Heart left ventricle (tissue), 16 donors: ENCODE measurements at places on chromosomes 13 and 19. TPM values are rescaled to one million over a fixed set of nuclear protein-coding genes. Genes with fewer than 3 reads are reported as not detected.

GRCh38 chr19:43300876-43301765 is 31.8 kb upstream of the PSG9 start:
- no peak overlapping the region for H3K27ac ChIP-seq
- H3K36me3 ChIP-seq, result no peaks in the 10 kb centered on the region
- no peak for DNase-seq
- H3K27me3 ChIP-seq, result no peaks in the 10 kb centered on the region
- no peak overlapping the region for H3K4me3 ChIP-seq
- no peaks in the 10 kb centered on the region for H3K4me1 ChIP-seq

GRCh38 chr13:72127031-72127430 is 260.0 kb upstream of the DACH1 start:
- no peaks in the 10 kb centered on the region for H3K4me1 ChIP-seq
- no peak overlapping the region for H3K4me3 ChIP-seq
- no peak for DNase-seq
- no peak overlapping the region for H3K27ac ChIP-seq
- no peaks in the 10 kb centered on the region for H3K27me3 ChIP-seq

DNA sequence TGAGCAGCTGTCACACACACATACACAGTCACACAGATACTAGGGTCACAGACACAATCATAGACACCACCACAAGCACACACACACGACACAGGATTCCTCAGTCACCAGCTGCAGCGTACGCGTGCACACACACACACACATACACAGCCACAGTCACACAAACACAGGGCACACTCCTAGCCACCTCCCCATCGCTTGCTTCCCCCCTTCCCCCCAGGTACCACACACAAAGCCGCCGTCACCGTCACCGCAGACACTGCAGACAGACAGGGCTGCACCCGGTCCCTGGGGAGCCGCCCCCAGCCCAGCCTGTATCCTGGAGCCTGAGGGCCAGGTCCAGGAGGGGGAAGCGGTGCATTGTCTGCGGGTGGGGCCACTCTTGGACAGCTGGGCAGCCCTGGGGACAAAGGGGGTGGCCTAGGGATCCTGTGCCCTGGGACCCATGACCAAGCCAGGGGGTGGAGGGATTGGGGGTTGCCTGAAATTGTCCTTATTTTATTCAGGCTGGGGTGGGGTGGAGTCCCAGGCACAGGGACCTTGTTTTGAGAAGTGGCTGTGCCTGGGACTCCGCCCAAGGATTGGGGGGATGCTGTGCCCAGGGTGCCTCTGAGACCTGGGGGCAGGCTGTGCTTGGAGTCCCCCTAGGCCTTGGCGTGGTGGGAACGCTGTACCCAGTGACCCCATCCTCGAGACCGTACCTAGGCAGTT is 957 bp downstream of the NUMBL start:
- H3K4me3 ChIP-seq, result peak overlapping the region; percentile 80
- DNase-seq, result peak; percentile 56

- no peak overlapping the region for H3K4me3 ChIP-seq
- no peak overlapping the region for H3K27ac ChIP-seq
- H3K36me3 ChIP-seq, result peaks cover 45% of the 10 kb centered on the region
- no peak for DNase-seq
- no peaks in the 10 kb centered on the region for H3K27me3 ChIP-seq
- peaks cover 48% of the 10 kb centered on the region for H3K4me1 ChIP-seq
Measured at GRCh38 chr19:2037651-2038255, 13.3 kb downstream of the MKNK2 start.

DNA sequence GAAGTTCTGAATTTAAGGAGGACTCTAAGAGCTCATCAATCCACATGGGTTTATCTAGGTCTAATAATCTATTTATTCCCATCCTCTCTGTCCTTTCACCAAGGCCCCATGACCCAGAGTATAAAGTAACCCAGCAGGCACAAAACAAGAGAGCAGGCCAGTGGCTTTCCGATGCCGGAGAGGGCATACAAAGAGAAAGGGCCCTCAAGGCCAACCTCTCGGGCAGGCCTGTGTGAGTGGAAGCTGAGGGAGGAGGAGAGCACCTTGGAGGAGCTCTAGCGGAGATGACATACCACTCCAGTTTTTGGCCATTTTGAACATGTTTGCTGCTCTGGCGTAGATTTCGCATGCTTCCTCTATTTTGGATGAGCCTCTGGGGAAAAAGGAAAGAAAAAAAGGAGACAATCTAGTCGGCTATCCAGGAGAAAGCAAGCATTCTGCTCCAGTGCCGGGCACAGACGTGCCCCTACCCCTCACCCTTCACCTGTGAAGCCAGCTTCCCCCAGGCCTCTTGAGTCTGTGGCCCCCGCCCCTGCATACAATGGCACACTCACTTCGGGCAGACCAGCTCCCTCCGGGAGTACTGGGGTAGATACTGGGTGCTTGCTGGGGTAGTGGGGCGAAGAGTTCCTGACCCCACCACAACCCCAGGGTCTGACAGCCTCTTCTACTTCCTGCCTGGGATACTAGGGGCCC is 11.6 kb downstream of the NAPA start:
- H3K4me3 ChIP-seq, result no peak overlapping the region
- DNase-seq, result peak; percentile 7
- no peaks in the 10 kb centered on the region for H3K27me3 ChIP-seq

DNA sequence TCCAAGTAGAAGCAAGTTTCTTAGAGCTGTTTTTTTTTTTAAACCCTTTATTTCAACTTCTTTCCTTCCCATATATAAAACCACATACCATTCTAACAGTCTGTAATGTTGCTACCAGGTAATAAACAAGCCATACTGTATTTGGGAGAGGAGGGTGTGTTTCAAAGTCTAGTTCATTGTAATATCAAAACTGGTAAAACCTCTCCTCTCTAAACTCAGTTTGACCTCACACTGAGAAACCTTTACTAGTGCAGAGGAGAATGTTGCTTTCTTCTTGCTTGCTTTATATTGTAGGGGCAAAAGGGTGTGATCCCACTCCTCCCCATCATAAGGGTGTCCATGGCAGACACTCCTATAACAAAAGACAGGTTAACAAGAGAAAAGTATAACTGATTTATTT is 155.1 kb downstream of the GGACT start:
- DNase-seq, result no peak
- H3K36me3 ChIP-seq, result no peaks in the 10 kb centered on the region
- H3K4me1 ChIP-seq, result no peaks in the 10 kb centered on the region
- no peak overlapping the region for H3K27ac ChIP-seq
- H3K4me3 ChIP-seq, result no peak overlapping the region
- no peaks in the 10 kb centered on the region for H3K27me3 ChIP-seq

GRCh38 chr13:95955255-95955654 is 97.9 kb downstream of the UGGT2 start:
- no peak overlapping the region for H3K27ac ChIP-seq
- no peak overlapping the region for H3K4me3 ChIP-seq
- H3K27me3 ChIP-seq, result no peaks in the 10 kb centered on the region
- DNase-seq, result no peak
- H3K36me3 ChIP-seq, result no peaks in the 10 kb centered on the region
- H3K4me1 ChIP-seq, result no peaks in the 10 kb centered on the region

- no peaks in the 10 kb centered on the region for H3K4me1 ChIP-seq
- no peaks in the 10 kb centered on the region for H3K27me3 ChIP-seq
- H3K36me3 ChIP-seq, result peaks cover 78% of the 10 kb centered on the region
- H3K27ac ChIP-seq, result no peak overlapping the region
- no peak overlapping the region for H3K4me3 ChIP-seq
Measured at GRCh38 chr19:48982280-48982679, 10.8 kb downstream of the GYS1 start.

- H3K4me3 ChIP-seq, result no peak overlapping the region
- H3K4me1 ChIP-seq, result peaks cover 18% of the 10 kb centered on the region
Measured at GRCh38 chr19:33171916-33172359, 22.2 kb upstream of the LRP3 start.

MRPL57 gene
- total RNA-seq, result 20.5 TPM

CYP4F22 gene
- total RNA-seq, result not detected

COL4A1 gene
- total RNA-seq, result 201 TPM

NCAN gene
- not detected for total RNA-seq

LAIR1 gene
- total RNA-seq, result 3.7 TPM

FFAR2 gene
- not detected for total RNA-seq
